ENCODE measurements at places on chromosomes 16 and 17.

DNA sequence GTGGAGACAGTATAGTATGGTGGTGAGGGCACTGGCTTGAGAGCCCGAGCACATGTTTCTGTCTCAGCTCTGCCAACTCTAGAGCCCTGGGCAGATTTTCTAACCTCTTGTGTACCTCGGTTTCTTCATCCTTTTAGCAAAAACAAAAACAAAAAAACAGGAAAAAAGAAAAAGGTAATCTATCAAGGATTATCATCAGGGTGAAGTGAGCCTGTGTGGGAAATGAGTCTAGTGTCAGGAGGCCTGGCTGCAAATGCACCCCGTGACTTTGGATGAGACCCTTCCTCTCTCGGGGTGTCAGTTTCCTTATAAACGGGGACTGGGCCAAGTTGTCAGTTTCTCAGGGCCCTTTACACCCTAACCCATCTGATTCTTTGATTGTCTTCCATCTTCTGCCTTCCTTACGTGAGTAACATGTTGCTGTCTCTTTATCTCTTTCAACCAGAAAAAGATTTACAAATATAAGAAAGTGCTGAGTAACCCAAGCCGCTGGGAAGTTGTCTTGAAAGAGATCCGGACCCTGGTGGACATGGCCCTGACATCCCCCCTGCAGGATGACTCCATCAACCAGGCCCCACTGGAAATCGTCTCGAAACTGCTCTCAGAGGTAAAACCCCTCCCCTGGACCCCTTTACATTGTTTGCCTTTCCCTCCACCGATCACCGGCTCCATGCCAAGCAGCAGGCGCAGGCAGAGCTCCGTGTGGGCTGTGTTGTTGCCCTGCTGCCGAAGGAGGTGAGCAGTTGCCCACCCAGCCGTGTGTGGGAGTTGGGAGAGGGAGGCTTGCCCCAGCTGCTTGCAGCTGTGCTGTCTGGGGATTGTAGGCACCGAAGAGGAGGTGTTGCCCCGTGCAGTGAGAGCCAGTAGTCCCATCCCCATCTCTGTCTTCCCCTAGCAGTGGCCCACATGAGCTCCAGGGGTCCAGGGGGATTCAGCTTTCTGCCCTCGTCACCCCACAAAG lies 127.1 kb upstream of the PLCG2 start:
- DNase-seq, result no peak

GRCh38 chr17:19237389-19238166 lies 412 bp downstream of the EPN2 start:
- peak; percentile 39 for DNase-seq

DNA sequence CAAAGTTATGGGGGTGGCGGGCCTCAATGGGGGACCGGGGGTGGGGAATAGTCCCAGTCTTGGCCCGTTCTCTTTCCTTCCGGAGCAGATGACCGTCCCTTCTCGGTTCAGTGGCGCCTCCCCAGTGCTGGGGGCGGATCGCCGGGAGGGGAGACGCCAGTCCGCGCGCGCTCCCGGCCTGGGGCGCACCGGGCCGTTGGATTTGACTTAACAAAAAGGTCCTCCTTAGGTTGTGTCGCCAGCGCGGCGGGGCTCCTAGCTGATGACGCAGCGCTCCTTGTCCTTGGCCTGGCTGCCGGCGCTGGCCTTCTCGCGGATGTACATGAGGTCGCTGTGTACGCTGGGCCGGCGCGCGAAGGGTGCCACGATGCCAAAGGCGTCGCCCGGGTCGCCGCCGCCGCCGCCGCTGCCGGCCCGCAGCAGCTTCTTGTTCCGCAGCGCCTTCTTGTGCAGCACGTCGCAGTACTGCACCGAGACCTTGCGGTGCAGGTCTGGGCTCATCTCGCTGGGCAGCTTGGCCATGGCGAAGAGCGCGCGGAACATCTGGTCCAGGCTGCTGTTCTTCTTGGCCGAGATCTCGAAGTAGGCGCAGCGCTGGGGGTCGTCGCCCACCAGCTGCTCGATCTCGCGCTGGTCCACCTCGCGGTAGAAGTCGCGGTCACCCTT lies 1.2 kb downstream of the RASD1 start:
- DNase-seq, result peak; percentile 87

GRCh38 chr17:38701504-38702165 lies 3.4 kb upstream of the MLLT6 start:
- peak; percentile 54 for DNase-seq

- DNase-seq, result no peak
Measured at GRCh38 chr17:19372011-19372370, 6.3 kb upstream of the MAPK7 start.

DNA sequence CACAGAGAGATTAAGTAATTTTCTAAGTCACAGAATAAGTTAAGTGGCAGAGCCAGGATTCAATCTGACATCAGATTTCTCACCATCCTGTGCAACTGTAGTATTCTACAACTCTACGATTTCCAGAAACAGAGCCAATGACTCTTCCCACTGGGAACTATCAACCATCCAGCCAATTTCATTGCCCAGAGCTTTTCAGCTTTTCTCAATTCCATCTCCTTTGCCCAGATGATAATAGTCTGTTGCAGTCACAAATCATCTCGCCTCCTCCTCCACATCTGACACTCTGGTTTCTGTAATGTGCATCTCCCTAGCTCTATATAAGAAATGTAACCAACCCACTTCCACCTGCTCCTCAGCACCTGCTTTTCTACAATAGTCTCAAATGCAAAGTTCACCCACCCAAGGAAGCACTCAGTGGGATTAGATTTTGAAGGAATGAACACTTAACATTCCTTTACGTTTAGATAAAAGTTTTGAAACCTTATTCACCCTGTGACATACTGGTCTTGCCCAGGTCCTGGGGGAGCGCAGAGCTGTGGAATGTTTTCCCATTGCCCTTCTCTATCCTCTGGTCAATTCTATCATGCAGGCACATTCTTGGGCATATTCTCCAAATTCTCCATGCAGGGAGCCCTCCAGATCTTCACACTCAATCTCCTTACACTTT lies 167.8 kb upstream of the ASIC2 start:
- DNase-seq, result no peak

- DNase-seq, result peak; percentile 95
Measured at GRCh38 chr17:42519546-42520491, 16.2 kb upstream of the NAGLU start.

DNA sequence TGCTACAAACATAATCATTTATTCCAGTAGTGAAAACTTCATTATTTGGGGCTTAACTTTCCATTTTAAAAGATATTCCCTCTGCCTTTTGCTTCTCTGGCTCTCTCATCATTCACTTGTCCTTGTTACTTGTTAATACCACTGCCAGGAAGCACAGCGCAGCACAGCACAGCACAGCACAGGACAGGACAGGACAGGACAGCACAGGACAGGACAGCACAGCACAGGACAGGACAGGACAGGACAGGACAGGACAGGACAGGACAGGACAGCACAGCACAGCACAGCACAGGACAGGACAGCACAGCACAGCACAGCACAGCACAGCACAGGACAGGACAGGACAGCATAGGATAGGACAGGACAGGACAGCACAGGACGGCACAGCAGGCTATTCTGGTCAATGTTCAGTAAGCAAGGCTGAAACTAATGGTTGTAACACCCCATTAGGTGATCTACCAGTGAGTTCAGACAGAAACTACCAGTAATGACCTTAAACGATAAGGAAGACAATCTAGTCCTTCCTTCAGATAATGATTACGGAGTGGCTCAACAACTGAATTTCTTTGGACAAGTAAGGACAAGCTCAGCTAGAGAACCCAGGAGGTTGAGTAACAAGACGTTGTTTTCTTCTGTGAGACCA lies 31.9 kb downstream of the COG1 start:
- peak; percentile 32 for DNase-seq

DNA sequence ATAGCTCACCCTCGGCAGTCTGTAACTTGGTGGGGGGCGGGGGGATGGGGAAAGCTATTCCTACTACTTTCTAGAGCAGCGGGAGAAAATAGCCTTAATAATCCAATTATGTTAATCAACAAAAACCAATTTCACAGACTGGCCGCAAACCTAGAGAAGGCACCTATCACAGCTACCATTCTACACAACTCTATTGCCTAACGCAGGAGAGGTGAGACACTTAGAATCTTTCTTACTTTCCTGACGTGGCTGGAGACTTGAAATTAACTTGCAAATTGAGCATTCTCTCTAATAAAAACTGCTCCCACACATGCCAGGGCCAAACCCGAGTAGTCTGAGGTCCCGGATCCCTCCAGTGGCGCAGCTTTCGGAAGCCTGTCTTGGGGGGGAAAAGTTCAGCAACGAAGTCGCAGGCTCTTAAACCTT lies 794 bp downstream of the SMG6 start:
- peak; percentile 51 for DNase-seq

- no peak for DNase-seq
Measured at GRCh38 chr17:74525781-74526288, 5.4 kb downstream of the CD300LB start.

DNA sequence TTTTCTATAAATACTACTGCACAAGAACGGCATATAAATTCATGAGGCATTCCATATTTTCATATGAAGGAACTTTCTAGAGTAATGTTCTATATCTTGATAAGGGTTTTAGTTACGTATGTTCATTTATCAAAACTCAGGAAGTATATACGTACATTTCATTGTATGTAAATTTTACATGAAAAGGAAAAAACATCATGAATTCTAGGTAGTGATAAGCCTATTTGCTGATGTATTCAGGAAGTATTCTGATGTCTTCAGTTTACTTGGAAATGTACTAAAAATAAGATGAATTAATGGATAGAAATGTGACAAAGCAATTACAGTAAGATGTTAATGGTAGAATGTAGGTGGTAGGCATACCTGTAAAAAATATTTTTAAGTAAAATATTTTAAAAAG lies 4.7 kb downstream of the DGKE start:
- no peak for DNase-seq

- peak; percentile 90 for DNase-seq
Measured at GRCh38 chr17:38456031-38456815, 28.0 kb downstream of the ARHGAP23 start.

DNA sequence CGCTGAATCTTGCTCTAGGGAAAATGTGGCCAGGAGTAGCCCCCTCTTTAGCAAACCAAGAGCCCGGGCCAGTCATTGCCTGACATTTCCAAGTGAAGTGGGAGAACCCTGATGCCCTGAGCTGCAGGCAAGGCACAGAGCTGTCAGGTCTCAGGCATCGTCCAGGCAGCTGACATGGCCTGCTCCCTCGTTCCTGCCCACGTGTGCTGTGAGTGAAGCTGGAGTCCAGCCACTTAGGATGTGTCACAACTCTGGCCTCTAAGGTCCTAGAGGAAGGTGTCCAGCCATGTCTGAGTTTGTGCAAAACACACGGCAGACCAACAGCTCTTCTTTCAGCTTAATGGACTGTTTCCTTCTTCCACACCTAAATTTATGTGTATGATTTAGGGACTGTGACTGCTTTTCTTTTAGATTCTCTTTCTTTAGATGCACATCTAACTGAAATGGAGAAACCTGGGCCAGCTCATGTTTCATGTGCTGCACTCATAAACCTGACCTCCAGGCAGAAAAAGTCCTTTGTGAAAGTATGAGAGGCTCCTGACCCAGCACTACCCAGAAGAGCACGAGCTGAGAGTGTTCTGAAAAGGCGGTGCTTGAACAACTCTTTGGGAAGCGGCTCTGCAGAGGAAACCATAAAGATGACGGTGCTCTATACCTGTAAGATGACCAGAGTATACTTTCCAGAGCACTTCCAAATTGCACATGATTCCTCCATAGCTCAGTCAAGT lies 14.8 kb upstream of the LIMD2 start:
- no peak for DNase-seq

DNA sequence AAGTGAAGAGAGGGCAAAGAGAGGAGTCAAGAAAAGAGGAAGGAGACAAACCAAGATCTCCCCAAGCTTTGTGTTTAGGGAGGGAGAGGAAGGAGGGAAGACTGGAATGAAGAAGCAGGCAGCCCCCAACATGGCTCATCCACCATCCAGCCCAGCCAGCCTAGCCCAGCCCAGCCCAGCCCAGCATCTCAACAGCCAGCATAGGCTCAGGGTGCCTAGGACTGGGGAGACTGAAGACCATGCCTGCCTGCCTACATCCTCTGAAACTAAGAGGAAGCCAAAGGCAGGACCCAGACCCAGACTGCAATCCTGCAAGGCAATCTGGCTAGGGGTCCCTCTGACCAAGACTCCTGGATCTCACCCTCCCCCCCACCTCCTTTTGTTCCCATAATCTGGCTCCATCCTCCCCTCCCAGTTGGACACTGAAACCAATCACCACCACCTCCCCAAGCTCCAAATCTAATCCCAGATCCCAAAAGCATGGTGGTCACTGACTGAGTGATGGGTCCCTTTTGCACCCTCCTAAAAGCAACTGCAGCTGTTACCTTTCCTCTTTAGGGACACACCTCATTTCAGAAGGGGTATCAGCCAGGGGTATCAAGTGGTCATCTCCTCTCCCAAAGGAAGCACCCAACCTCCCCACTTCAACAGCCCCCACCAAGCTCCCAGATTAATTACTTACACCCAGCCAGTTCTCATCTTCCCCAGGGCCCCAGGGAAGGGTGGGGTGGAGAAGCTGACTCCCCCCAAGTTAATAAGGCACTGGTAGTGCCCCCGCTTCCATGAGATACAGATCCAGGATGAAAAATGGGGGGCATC lies 1.2 kb downstream of the HDAC5 start:
- DNase-seq, result no peak

- no peak for DNase-seq
Measured at GRCh38 chr16:22181426-22181825, 19.1 kb downstream of the SDR42E2 start.

DNA sequence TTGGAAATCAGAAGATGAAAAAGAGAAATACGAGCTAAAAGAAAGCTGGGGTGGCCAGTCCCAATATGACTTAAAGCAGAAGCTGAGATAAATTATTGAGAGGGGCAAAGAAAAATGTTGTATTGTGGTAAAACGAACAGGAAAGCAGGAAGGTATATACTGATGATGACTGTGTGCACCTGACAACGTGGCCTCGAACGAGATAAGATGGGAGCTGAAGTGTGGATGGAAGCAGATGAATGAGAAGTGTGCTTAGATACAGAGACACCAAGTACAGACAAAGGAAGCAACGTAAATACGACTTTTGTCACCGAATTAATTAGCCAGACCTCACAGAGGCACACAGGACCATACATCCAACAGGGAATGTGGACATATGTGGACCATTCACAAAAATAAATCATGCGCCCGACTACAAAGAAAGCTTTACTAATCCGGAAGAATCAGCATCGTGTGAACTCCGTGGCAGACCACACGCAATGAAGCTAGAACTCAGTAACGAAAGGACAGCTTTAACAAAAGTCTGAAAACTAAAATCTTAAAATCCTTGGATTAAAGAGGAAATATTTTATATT lies 218.7 kb downstream of the RPTOR start:
- DNase-seq, result no peak

DNA sequence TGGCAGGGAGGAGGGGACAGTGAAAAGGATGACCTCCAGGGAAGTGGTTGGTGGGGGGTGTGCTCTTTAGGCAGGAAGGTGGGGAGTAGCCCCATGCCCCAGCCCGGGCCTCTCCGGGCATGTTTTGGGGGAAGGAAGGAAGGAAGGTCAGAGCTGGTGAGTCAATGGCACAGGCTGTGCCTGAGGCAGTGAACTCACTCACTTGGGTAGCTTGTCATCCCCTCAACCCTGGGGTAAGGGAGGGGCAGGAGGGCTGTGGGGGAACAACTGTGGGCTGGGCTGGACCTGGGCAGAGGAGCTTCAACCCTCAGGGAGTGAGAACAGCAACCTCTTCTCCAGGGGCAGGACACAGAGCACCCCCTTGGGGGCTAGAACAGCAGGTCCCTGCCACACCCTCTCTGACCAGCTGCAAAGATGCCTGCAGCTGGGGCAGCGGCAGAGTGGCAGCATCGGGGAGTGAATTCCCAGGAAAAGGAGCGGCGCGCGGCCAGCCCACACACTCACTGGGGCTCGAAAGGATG lies 6.3 kb downstream of the CSF3 start:
- no peak for DNase-seq

Data from mesendoderm (in vitro differentiated cells).